ENCODE measurements at places on chromosomes 7 and 10.

DNA sequence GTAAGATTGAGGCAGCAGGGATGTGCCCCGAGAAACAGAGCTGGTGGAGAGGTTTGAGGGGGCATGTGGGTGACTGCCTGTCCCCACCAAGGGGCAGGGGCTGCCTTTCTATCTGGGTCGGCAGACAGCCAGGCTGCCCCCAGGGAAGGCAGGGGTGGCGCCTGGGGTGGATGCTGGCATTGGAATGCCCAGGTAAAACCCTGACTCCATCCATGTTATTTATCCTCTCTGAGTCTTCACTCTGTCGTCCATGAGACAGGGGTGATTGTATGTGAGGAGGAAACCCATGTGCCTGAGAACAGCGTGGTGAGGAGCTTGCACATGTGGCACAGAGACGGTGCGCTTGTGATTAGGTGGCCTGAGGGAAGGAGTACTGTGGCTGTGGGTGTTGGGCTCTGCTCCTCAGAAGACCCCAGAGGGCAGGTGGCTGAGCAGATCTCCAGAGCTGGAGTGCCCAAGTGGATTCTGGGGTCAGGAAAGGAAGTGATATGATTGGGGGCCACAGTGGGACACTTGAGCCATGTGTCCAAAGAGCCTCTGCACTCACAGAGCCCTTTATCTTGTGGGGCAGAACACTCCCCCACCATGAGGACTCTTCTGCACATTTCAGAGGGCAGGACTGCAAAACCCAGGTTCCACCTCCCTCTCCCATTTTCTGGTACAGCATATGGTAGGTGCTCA lies 100.4 kb upstream of the RET start:
- DNase-seq: no peak

DNA sequence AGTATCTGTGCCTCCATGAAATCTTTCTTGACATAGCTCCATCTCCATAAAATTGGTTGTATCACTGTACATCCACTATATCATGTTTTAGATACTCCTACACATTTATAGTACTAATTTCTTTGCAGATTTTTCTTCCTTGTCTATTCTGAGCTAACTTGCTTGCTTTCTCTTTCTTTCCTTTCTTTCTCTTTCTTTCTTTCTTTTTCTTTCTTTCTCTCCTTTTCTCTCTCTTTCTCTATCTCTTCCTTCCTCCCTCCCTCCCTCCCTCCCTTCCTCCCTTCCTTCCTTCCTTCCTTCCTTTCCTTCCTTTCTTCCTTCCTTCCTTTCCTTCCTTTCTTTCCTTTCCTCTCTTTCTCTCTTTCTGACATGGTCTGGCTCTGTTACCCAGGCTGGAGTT lies 23.7 kb downstream of the TASOR2 start:
- DNase-seq: no peak

DNA sequence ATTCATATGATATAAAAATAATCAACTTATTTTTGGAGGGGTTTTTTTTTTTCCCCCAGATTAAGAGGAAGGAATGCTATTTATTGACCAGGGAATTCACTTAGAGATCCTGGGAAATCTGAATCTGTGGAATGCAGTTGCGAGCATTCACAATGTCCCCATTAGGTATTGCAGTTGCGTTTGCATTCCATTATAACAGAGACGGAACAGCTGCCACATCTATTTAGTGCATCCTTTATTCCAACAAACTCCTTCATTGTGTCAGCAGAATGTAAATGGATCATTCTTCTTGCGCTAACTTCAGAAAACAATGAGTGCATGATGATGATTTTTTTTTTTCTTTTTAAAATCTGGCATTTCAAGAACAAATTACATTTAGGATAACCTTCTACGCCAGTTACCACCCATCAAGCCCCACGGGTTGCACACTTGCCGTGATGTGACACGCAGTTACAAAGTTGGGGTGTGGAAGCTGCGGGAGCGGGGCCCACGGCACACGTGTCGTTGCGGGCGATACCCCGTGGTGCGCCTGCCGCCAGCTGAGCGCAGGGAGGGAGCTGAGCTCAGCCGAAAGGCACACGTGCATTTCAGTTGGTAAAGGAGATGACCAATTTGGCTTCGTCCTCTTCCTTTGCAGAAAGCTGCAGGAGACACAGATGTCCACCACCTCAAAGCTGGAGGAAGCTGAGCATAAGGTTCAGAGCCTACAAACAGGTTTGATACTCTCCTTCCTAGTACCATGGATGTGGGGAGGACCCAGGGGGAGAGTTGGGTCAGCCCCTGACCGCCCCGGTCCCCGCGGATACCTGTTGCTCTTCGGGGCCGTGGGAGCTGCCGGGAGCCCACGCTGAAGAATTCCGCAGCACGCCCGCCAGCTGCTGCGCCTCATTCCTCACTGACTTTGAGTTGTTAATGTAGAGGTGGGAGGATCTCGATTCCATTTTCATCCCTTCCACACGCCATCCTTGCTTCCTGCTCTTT lies 175.3 kb upstream of the SH2B2 start:
- DNase-seq: no peak

- no peak for DNase-seq
Observed at GRCh38 chr10:129097776-129098330, 369.2 kb upstream of the MGMT start.

GRCh38 chr7:142503036-142503435 lies 245.2 kb upstream of the PRSS58 start:
- DNase-seq: no peak

- DNase-seq: no peak
Observed at GRCh38 chr7:45716380-45717203, 142.4 kb downstream of the ADCY1 start.

DNA sequence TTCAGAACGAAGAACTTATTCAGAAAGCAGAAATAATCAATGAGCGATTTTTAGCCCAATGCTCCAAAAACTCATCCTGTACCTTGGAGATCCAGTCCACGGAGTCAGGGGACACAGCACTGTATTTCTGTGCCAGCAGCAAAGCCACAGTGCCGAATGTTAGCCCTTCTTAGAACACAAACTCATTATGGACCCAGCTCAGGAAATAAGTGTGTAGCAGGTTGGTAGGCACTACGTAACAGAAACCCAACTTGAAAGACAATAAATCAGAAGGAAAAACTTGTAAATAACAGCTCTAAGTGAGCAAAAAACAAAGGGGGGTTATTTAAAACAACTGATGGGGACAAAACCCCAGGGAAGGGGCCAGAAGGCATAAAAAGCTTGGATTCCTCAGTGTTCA lies 112.0 kb upstream of the PRSS1 start:
- no peak for DNase-seq

DNA sequence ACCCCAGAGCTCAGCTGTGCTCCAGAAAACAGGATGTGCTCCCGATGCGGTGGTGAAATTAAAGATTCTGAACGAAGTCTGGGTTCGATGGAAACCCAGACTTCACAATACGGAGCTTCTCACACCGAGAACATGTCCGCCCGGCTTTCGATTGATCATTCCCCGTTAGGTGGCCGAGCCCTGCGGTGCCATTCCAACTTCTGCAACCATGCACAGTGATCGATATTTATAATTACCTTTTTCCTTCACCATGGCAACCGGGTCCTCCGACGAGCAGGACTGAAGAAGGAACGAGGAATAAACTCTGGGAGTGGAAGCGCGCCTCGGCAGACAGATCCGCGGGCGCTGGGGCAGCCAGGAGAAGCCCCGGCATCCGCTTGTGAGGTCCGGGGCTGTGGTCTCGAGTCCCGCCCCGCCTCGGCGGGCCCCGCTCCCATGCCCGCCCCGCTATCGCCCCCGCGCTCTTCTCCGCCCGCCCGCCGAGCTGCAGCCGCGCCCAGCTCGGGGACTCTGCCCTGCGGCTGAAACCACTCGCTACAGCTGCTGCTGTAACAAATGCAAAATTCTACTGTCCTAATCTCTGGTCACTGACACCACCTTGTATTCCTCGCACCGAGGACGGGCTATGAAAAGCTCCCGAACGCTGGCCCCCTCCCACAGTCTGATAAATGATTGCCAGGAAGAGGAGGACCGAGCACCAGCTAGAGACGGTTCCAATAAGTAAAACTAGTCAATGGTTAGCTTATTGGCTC lies 26.2 kb downstream of the ABLIM1 start:
- DNase-seq: peak; percentile 1

GRCh38 chr7:79653136-79653631 lies 199.7 kb upstream of the MAGI2 start:
- DNase-seq: no peak

GRCh38 chr10:6249698-6250097 lies 47.0 kb downstream of the PFKFB3 start:
- no peak for DNase-seq

GRCh38 chr10:79927111-79927828 lies 21.6 kb downstream of the SFTPD start:
- no peak for DNase-seq

GRCh38 chr7:1253681-1254181 lies 21.1 kb downstream of the UNCX start:
- no peak for DNase-seq

DNA sequence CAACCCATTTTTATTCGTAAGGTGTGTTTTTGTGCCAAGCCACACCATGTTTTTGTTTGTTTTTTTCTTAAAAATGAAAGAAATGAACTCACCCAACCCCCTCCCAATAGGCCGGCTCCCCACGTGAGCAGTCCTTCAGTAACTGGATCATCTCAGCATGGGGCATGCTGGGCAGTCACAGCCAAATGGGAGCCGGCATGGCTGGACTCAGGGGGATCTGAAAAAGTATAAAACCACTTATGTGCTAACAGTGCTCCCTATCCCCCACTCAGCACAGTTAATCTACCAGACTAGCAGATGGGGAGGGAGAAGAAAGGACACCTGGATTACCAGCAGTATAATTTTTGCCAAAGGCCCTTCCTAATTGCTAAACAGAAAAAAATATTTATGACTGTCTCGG lies 39.3 kb downstream of the BAZ1B start:
- DNase-seq: no peak

GRCh38 chr10:85557077-85557476 lies 809.5 kb downstream of the GRID1 start:
- DNase-seq: peak; percentile 4

DNA sequence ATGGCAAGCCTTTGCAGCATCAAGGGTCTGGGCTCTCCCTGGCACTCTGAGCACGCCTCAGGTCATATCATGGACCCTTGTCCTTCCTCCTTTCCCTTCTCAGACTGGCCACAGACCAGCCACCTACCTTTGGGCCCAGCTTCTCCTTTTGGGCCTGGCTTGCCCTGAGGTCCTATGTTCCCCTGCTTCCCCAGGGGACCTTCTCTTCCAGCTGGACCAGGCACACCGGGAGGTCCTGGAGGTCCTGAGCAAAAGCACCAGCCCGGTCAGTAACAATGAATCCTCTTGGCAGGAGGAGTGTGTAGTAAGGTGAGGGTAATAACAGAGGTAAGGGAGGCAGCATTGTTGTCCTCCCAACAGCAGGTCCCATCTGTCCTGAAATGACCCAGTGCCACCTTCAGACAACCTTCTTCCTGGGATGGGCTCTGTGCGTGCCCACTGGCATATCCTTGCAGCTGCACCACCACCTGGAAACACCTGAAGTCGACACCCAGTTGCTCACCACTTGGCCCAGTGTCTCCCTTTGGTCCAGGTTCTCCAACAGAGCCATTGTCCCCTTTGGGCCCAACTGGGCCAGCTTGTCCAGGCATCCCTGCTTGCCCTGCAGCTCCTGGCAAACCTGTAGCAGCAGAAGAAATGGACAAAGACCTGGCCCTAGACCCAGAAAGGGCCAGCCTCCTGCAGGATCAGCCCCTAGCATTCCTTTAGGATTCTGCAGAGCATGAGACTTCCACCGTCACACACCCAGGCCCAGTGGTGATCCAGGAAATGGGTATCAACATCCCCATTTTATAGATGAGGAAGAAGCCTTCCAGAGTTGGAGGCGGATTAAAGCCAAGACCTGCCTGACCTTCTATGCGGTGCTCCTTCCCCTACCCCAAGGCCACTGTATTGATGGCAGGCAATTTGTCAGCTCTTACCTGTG lies 6.4 kb downstream of the SFTPD start:
- DNase-seq: no peak

DNA sequence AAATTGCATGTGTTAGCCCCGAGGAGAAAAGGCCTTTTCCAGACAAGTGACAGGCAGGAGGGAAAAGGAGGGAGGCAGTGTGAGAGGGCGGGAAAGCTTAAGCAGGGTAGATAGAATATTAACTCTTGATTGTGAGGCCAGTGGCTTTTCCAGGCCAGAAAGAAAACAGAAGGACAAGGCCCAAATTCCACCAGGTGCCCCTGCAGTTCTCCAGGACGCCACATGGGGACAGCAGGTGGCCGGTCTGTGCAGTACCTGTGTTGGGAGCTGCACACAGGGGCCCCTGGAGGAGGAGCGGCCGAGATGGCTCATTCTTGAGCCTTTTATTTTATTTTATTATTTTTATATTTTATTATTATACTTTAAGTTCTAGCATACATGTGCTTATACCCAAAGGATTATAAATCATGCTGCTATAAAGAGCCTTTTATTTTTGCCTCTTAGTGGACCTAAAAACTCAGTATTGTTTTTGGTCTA lies 141.3 kb upstream of the KLF14 start:
- no peak for DNase-seq

- no peak for DNase-seq
Observed at GRCh38 chr7:137992550-137993394, 9.1 kb downstream of the CREB3L2 start.

DNA sequence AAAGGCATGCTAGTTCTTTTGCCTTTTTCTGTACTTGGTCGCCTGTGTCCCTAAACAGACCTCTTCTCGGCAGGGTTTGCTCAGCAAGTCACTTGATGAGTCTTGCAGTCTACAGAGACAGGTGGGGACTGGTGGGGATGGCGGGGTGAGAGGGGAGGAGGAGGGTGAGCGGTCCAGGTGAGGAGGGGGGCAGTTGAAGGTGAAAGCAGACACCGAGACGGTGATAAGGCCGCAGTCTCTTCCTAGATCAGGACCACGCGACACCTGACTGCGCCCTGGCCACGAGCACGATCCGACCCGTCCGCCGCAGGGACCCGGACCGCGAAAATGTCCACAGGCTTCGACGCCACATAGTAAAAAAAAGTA lies 566 bp downstream of the ASNS start:
- DNase-seq: no peak

GRCh38 chr7:146067880-146068279 lies 48.7 kb upstream of the CNTNAP2 start:
- DNase-seq: no peak

- DNase-seq: no peak
Observed at GRCh38 chr10:66085906-66086305, 839.9 kb upstream of the LRRTM3 start.

- peak; percentile 74 for DNase-seq
Observed at GRCh38 chr7:108001764-108002725, 916 bp downstream of the LAMB1 start.

DNA sequence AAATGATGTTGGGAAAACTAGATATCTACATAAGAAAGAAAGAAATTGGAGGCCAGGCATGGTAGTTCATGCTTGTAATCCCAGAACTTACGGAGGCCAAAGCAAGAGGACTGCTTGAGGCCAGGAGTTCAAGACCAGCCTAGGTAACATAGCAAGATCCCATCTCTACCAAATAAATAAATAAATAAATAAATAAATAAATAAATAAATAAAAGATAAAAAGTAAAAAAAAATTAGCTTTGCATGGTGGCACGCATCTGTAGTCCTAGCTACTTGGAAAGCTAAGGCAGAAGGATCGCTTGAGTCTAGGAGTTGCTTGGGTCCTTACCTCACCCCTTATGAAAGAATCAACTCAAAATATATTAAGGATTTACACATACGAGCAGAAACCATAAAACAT lies 193.5 kb upstream of the NOBOX start:
- no peak for DNase-seq

GRCh38 chr10:86215712-86216111 lies 150.9 kb downstream of the GRID1 start:
- no peak for DNase-seq

Measured in NCI-H1694 treated with DMSO at 0.1 percent for 48 hours (cell line).